ENCODE measurements at places on chromosomes 6 and 20. TPM values are rescaled to one million over a fixed set of nuclear protein-coding genes. Genes with fewer than 3 reads are reported as not detected.

The MYLK4 gene
- total RNA-seq = 0.81 TPM

The CCN5 gene
- total RNA-seq = 25.1 TPM

The EDN1 gene
- 2.6 TPM for total RNA-seq

The NXT1 gene
- total RNA-seq = 26.6 TPM

The ZFAND3 gene
- 38.0 TPM for total RNA-seq

The FAM162B gene
- 2.4 TPM for total RNA-seq

The DEFB129 gene
- not detected for total RNA-seq

The FAM217A gene
- not detected for total RNA-seq

The XKR7 gene
- not detected for total RNA-seq

The PHACTR1 gene
- total RNA-seq = 1.9 TPM

The OR2J2 gene
- not detected for total RNA-seq

The TXNDC5 gene
- 290 TPM for total RNA-seq

The TSBP1 gene
- not detected for total RNA-seq

The MROH8 gene
- 1.3 TPM for total RNA-seq

The GRM1 gene
- not detected for total RNA-seq

The LRRC73 gene
- total RNA-seq = 0.15 TPM

The TOX2 gene
- total RNA-seq = 5.0 TPM

The MICB gene
- 2.2 TPM for total RNA-seq

The NOX3 gene
- not detected for total RNA-seq

The CDSN gene
- total RNA-seq = not detected

The LTV1 gene
- total RNA-seq = 15.1 TPM

The TXLNB gene
- 0.25 TPM for total RNA-seq

The PPP1R3G gene
- total RNA-seq = 2.6 TPM

The TMEM74B gene
- total RNA-seq = not detected

The PBOV1 gene
- total RNA-seq = not detected

The SLC22A16 gene
- 0.39 TPM for total RNA-seq

The ZSCAN23 gene
- total RNA-seq = 1.5 TPM

The RIMS4 gene
- total RNA-seq = 0.24 TPM

The PRSS35 gene
- total RNA-seq = 0.56 TPM

The GPR6 gene
- not detected for total RNA-seq

The MCHR2 gene
- not detected for total RNA-seq

The EPHA7 gene
- total RNA-seq = 0.05 TPM

The TNFRSF6B gene
- 3.1 TPM for total RNA-seq

The BCL2L1 gene
- total RNA-seq = 61.6 TPM

The TPBG gene
- total RNA-seq = 41.9 TPM

The HCRTR2 gene
- not detected for total RNA-seq

The LINC00237 gene
- not detected for total RNA-seq

The TFAP2D gene
- total RNA-seq = not detected

The ADGRF4 gene
- total RNA-seq = 0.94 TPM

The MEP1A gene
- total RNA-seq = not detected

The MEI4 gene
- total RNA-seq = not detected

The EDN3 gene
- not detected for total RNA-seq

The FOXA2 gene
- total RNA-seq = not detected
